Stimulated activated CD8-positive, alpha-beta memory T cell treated with anti-CD3 and anti-CD28 coated beads, Interleukin-7, amount 100 ng/mL, for 1 hour (primary cell): ENCODE measurements at places on chromosomes 11 and 22.

- no peak for DNase-seq
Measured at GRCh38 chr11:62603776-62604299, 2.2 kb upstream of the MTA2 start.

GRCh38 chr11:25423436-25424199 lies 908.3 kb upstream of the ANO3 start:
- no peak for DNase-seq

DNA sequence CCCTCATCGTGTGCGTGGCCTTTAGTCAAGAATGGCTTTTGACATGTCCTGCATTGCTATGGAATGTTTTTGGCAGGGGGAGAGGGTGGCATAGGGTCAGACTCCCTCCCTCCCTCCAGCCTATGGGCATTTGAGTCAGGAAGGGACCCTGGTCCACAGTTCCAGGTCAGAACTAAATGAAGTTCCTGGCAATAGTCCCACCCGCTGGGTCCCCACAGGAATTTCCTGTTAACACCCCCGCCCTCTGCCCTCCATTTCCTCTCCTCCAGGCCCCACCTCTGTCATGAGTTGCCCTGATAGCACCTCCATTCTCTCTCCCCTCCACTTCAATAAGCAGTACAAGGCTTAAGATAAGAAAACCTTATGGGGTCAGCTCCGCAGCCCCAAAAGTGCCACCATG lies 40.8 kb upstream of the LMO2 start:
- no peak for DNase-seq

DNA sequence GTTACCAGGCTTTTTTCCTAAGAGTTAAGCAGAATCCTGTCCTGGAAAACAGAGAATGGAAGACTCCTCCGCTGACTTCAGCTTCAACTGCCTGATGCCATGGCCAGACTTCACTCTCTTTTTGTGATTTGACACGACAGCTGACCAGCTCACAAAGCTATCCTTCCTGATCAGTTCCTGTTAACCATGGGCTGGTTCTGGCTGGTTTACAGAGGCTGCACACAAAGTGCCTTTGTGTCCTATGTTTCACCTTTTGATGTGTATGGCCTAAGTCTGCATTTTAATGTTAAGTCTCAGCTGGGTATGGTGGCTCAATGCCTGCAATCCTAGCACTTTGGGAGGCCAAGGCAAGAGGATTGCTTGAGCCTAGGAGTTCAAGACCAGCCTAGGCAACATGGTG lies 11.1 kb downstream of the FOLR3 start:
- no peak for DNase-seq

GRCh38 chr22:41447435-41448188 lies 1.0 kb upstream of the TOB2 start:
- DNase-seq = peak; percentile 29

GRCh38 chr11:67356864-67357561 lies 3.7 kb upstream of the POLD4 start:
- DNase-seq = peak; percentile 44

GRCh38 chr11:34620820-34621792 lies at the start of gene EHF:
Gene EHF, plus strand, starts transcription at chr11:34621093. Its CDS starts 21,538 bp downstream, at chr11:34642631.
- no peak for DNase-seq

DNA sequence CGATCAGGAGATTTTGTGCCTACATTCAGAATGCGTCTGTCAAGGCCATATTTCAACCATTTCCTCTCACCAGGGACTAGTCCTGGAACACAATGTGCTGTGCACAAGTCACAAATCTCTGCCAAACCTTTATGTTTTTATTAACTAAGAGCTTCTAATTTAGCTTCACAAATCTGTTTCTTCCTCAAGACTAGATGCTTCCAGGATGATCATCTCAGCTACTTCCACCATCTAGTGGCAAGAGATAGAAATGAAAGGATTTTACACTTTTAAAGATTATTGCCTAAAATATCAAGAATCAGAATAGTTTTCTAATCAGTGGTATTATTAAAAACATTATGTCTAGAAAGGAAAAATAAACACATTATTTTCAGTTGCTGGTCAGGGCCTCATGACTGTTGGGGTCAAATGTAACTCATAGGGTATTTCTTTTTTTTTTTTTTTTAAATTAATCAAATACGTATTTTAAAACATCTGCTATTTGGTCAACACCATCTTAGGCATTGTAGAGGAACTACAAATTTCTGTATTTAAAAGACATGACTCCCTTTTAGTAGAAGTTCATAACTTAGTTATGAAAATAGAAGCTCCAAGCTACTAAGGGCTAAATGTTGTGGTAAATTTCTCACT lies 1102.6 kb downstream of the DLG2 start:
- DNase-seq = no peak

DNA sequence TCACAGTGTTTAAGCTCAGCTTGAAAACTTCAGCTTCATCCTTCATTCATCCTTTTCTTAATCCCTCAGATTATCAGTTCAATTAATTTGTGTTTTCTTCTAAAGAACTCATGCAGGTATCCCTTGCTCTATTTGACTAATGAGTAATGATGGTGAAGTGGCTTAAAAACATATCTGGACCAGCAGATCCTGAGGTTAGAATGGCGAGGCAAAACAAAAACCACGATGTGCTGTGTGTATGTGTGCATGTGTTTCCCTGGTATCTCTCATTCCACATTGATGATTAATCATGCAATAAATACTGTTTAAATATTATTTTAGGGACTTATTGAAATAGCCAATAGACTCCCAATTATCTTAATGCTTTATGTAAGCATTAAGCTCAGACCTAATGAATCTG lies 437.0 kb downstream of the DYNC2H1 start:
- no peak for DNase-seq

- no peak for DNase-seq
Measured at GRCh38 chr22:38655519-38656255, 505 bp downstream of the FAM227A start.

GRCh38 chr11:36044636-36045035 lies 100.8 kb downstream of the LDLRAD3 start:
- no peak for DNase-seq

DNA sequence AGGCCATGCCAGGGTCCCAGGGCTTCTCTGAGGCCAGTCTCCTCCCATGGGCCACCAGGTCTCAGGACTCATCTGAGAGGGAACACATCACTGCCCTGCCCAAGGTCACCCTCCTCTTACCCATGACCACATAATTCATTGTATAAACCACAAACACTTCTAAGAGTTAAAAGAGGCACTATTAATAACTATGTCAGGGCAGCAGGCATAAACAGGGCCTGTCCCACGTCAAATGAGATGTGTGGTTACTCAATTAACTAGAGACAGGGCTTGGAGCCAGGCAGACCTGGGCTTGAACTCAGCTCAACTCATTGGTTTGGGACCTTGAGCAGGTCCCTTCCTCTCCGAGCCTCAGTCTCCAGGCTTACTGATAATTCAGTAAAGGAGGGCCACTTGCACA lies 33.1 kb downstream of the ARAP1 start:
- no peak for DNase-seq

GRCh38 chr11:10514709-10515108 lies 26.3 kb downstream of the RNF141 start:
- DNase-seq = no peak

DNA sequence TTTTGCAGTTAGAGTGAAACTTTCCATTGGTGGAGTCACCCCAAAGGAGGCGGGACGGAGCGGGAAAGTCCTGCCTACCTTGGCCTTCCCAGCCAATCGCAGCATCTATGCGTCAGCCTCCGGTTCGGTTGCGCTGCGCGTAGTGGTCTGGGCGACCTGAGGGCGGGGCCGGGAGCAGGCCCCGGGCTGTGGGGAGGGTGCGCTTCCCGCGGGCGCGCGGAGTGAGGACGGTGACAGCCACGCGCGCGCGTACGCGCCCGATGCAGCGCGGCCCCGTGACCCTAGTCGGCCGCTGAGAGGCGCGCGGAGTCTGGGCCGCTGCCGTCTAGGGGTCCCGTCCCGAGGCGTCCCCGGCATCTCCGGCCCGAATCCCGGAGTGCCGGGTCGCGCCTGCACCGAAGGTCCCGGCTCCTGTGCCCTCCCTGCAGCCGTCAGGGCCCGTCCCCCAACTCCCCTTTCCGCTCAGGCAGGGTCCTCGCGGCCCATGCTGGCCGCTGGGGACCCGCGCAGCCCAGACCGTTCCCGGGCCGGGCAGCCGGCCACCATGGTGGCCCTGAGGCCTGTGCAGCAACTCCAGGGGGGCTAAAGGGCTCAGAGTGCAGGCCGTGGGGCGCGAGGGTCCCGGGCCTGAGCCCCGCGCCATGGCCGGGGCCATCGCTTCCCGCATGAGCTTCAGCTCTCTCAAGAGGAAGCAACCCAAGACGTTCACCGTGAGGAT lies at the start of gene NF2:
NF2 (plus strand) TSS at position 276 of the 718 bp plus-strand sequence; CDS start at position 642, 366 bp downstream.
- DNase-seq = peak; percentile 94

DNA sequence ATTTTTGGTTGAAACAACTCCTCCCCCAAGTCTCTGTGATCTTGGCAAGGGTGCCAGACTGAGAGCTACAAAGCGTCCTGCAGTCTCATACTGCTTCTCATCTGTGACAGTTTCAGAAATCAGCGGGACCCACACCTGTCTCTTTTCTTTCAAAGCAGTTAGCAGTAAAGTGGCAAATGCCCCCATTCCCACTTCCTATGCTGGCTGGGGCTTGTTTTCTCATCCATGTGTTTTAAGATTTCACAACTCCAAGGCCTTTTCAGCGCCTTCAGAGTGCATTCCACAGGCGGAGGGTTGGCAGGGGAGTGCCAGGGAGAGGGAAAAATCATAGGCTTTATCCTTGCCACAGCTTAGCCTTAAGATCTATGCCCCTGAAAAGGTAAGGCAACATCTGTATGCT lies 493.5 kb downstream of the OPCML start:
- DNase-seq = no peak

DNA sequence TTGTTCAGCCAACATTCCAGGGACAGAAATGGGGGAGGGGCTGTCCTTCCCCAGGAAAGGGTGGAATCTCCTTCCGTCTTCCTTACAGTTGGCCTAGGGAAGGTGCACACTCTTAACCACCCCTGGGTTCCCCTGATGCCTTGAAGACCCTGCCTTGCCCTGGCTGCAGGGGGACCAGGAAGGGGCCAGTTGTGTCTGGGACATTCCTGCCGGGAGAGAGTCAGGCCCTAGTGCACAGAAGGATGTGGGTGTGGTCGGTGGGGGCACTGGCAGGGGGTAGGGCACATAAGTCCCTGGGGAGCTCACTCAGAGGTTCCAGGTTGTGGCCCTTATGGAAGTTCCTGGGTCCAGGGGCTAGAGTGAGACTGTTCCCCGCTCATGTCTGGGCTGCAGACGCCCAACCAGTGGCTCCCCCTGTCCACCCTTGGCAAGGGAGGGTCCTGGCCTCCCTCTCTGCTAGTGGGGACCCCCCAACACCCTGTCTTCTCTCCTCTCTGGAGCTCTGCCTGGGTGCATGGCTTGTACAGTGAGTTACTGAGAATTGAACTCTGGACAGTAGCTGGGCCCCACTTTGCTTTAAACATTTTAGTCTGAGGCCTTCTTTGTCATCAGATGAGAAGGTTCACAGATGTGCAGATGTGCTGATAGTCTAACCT lies 2.0 kb upstream of the APOBEC3A start:
- DNase-seq = no peak

GRCh38 chr11:6315811-6316425 lies 4.4 kb downstream of the CAVIN3 start:
- no peak for DNase-seq
